DND-41 (cell line): ENCODE measurements at places on chromosomes 16 and 17.

DNA sequence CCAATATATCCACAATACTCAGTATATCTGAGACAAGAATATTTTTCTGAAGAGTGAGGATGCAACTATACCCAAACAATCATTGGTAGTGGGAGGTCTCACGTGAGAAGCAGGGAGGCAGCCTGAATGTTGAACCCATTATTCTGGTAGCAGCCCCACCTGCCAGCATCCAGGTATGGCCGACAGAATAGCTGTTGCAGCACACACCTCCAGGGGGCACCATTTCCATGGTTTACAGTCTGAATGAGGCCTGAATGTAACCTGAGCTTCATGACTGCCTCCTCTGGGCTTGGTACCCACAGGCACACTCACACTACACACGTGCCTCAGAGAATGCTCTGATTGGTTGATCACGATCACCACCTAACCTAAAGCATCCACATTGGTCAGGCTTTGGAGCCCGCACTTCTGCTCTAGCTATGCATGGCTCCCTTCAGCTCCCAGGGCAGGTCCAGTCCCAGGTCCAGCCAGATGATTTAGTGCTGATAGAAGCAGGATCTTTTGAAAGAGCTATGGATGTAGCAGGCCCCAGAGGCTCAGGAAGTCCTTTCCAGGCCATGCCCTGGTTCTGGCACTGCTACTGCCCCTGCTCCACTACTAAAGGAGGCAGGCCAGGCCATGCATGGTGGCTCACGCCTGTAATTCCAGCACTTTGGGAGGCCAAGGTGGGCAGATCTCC, 11.0 kb upstream of the CBFB start:
- peak; percentile 85 for DNase-seq

- DNase-seq = no peak
Measured at GRCh38 chr16:27284865-27285675, 16.5 kb upstream of the NSMCE1 start.

- DNase-seq = no peak
Measured at GRCh38 chr16:2163211-2163881, 7.8 kb downstream of the TRAF7 start.

- DNase-seq = no peak
Measured at GRCh38 chr16:12600536-12601256, 203.0 kb downstream of the CPPED1 start.

- DNase-seq = no peak
Measured at GRCh38 chr17:74856112-74856511, 3.6 kb downstream of the GRIN2C start.

DNA sequence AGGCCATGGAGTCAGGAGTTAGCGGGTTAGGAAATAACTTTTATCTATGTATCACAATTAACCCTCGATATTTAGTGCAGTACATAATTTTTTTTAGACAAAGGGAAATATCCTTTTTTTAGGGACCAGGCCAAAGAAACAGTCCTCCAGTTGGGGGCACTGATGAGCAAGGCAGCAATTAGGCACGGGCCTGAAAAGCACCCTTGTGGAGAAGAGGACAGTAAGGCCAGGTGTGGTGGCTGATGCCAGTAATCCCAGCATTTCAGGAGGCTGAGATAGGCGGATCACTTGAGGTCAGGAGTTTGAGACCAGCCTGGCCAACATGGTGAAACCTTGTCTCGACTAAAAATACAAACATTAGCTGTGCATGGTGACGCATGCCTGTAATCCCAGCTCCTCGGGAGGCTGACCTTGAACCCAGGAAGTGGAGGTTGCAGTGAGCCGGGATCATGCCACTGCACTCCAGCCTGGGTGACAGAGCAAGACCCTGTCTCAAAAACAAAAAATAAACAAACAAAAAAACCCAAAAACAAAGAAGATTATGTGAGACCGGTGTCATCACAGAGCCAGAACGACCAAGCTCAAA, 158.3 kb upstream of the NOL11 start:
- no peak for DNase-seq

- no peak for DNase-seq
Measured at GRCh38 chr16:2160915-2161551, 5.5 kb downstream of the TRAF7 start.

- no peak for DNase-seq
Measured at GRCh38 chr17:15019158-15019557, 246.0 kb downstream of the PMP22 start.

DNA sequence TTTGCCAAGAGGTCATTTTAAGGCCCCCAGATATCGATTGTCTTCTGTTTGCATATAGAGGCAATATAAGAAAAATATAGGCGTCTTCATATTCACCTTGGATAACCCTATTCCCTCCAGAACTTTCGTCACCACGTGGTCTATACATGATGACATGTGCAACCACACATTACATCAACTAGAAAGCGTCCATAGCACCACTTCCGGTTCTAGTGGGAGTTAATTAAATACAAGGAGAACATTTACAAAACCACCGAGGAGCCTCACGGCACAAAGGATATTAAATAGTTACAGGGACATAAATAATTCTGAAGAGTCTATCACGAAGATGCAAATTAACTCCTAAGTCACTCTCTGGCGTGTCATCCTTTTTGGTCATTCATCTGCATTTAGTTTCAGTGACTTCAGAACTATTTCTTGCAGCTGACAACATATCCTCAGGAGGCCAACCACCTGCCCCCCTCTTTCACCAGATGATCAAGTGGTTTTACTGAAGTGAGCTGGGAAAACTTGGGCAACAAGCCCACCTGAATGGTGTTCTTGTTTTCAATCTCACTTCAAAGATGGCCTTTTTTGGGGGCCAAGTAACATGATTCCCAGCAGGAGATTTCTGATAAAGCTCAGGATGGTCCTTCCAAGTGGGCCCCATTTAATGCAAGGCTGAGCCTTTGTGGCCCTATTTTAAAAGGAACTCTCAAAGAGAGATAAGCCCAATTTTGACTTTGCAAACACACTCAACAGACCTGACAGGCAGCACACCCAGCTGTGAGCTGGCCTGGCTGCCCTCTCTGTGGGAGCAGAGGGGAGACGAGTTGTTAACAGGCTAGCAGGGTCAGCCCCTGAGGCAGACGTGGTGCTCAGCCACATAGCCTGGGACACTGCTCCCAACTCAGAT, 15.3 kb downstream of the CMTM3 start:
- DNase-seq = no peak

GRCh38 chr17:66943484-66943883, 21.0 kb upstream of the CACNG4 start:
- no peak for DNase-seq

- no peak for DNase-seq
Measured at GRCh38 chr17:51595826-51596398, 335.6 kb downstream of the UTP18 start.

DNA sequence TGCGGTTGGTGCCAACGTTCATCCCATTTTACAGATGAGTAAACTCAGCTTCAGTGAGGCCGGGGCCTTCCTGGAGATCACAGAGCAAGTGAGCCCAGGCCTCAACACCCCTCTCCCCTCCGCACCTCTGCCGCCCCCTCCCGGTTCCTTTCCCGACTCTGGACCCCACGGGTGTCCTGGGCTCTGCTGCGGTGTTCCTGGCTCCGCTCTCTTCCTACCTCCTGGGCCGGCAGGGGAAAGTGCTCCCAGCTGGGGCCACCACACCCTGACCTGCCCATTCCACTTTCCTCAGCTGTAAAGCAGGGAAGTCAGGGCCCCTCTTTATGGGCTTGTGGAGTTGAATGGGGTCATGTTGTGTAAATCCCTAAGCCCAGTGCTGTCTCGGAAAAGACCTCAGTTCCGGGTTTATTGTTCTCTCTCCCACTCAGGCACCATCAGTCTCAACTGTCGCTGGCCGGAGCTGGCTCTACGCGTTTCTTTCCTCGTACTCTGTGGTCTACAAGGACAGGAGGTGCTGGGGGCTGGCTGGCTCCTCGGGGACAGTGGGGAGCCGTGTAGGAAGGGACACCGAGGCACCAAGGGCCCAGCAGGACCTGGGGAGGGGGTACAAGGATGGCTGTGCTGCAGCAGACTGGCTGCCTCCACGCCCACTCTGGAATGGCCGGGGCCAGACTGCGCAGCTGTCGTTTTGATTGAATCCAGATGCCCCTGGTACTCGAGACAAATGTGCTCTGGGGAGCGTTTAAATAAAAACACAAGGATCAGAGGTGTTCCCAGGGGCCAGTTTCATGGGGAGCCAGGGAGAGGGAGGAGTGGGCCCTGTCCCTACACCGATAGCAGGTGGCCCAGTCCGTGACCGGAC, 21.7 kb upstream of the ACSF3 start:
- no peak for DNase-seq

DNA sequence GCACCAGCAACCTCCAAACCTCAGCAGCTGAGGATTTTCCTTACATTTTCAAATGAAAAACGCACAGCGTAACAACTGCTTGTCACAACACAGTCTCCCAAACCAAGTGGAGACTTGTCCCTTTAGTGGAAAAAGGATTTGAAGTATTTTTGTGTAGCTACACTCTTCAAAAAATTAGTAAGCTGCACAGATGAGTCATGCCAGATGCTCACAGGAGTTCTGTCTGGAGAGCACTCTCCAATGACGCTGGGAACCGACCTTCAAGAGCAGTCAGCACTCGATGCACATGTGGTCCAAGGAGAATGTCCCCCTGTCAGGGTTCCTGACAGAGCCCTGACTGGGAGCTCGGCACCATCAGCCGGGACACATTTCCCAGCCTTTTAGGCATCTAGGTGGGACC, 39.8 kb downstream of the MAP1LC3B start:
- DNase-seq = no peak

DNA sequence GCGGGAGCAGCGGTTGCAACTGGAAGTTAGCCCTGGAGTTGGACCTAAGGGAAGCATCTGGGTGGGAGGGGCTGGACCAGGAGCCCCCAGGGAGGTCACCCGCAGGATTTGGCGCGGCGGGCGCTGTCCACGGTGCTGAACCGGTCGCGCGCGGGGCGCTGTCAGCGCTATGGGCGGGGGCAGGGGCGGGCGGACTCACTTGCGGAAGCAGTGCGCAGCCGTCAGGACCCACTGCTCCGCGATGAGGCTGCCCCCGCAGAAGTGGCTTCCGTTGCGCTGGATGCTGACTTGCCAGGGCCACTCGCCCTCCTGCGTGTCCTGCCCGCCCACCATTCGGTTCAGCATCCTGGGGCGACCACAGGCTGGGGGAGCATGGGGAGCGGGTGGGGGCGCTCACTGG, 4.5 kb downstream of the PRSS27 start:
- DNase-seq = peak; percentile 92

DNA sequence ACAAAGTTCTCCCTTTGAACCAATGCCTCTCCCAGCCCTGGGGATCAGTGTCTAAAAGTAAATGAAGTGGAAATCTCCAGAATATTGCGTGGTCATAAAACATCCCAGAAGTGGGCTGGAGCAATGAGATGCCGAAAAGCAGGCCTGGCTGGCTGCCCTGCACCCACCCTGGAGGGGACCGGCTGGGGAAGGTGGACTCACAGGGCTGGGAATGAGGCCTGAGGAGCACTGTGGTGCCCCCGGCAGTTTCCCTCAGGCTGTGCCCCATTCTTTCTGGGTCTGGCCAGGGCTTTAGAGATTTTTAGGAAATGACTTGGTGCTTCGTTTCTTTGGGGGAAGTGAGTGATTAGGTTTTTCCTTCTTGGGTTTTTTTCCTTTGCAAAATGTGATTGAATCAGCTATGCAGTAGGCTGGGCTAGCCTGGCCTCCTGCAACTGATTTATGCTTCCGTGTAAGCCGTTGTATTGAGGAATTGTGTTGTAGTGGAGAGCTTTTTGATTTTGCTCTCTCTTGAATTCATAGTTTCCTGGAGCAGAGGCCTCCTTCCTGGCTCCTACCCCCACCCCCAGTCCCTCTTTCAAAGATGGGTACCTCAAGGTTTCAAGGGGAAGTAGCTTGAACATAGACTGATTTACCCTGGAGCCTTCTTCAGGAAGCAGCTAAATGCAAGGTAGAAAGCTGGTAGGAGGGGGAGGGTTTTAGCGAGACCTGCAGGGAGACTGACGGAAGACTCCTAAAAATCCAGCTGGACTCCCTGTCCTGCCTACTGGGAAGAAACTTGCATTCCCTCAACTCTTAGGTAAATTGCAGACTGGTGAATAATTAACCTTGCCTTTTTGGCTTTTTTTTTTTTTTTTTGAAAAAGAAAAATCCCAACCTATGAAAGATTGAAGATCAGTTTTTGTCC, 170.2 kb downstream of the RAB11FIP4 start:
- DNase-seq = no peak

- no peak for DNase-seq
Measured at GRCh38 chr17:77439189-77440018, 298.6 kb downstream of the SEC14L1 start.

- DNase-seq = no peak
Measured at GRCh38 chr17:13492737-13493122, 109.0 kb downstream of the HS3ST3A1 start.

DNA sequence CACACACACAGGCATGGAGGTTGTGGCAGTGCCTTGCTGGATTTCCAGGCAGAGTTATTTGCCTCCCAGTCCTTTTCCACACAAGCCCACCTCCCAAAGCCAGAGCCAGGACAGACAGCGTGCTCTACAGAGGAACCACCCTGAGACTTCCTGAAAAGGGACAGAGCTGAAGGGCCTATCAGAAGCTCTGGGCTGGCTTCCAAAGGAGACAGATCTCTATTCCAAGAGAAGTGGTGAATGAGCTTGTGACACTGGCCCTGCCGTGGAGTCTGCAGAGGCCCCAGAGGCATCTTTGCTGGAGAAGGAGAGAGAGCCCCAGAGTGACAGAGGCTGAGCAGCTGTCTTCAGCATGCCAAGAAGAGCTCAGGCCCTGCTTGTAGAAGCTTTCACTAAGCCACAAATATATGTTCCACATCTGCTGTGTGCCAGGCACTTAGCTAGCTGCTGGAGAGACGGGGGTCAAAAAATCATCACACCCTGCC, 8.3 kb upstream of the LPCAT2 start:
- DNase-seq = no peak

DNA sequence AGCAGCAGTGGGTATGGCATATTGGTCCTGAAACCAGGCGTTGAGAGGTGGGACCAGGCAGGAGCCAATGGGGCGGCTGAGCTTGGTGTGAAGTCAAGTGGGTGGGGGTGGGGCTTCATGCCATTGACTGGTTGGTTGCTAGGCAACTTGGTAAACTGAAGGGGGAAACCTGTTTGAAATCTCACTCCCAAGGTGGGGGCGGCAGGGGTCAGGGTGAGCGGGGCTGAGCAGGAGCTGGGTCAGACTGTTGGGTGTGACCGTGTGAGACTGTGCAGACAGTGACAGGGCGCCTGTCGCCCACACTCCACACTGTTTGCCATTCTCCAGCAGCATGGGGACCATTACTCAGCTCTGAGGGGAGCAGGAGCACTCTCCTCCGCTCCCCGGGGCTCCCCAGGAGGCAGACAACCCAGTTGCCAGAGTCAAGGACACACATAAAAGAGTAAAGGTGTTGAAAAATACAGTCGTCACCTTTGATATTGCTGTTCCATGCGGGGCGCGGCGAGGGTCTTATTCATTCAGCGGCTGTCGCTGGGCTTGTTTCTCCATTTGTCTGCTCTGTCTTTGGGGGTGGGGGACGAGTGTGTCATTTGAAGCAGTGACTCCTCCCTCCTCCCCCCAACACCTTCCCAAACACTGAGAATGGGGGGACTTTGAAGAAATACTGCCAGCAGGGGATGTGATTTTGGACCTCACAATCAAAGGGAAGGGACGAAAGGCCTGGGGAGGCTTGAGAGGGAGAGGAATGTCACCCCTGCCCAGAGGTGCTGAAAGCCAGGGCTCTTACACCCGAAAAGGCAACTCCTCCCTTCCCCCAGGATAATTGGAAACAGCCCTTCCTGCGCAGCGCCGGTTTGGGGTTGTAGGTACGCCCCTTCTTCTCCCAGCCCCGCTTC, 1.2 kb upstream of the EFNB3 start:
- no peak for DNase-seq
